ENCODE measurements at places on chromosomes 6 and 20.

- DNase-seq, result no peak
These were observed 37.6 kb downstream of the PDSS2 start for GRCh38 chr6:107421696-107422256.

GRCh38 chr6:98841621-98842341 lies 7.4 kb downstream of the POU3F2 start:
- no peak for DNase-seq

DNA sequence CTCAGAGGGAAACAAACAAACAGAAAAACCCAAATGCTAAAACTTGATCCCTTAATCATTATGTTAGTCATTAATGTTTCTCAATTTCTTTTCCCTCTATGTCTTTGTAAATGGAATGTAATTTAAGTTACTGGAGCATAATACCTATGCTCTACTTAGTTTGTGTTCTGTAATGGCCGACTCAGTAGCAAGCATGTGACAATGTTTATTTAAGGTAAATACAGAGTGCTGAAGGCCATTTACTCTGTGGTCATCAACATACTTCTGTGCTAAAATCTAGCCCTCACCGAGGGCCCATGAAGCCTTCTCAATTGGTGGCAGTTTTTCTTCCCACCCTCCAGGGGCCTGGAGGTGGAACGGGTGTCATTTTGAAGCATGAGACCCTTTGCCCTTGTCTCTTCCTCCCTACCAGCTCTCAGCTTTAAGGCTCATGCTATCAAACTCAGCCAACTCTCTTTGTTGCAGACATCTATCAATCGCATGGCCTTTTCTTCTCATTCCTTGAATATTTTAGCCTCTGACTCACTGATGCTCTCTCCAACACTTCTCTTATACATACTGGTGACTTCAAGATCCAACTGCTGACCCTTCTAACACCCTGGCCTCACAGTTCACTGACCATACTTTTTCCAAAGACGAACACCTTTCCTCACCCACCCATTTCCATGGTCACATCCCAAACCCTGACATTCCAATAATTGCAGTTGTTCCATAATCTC lies 48.2 kb downstream of the STX7 start:
- no peak for DNase-seq

DNA sequence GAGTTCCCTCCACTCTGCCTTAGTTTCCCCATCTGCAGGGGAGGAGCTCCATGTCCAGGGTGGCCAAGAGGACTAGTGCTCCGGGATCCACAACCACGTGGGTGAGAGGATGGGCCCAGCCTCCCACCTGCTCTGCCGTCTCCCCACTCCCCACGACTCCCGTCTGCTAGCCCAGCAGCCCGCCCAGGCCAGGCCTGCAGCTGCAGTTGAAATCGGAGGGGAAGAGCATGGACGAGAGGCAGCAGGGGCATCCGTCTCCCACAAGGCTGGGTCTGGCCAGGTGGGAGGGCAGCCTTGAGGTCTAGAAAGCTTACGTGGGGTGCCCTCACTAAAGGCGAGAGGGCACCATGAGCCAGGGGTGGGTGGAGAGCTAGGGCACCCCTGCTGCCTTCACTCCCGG lies 8.6 kb downstream of the NOL4L start:
- no peak for DNase-seq

- no peak for DNase-seq
These were observed 17.8 kb downstream of the BNIP5 start for GRCh38 chr6:36318690-36319435.

- no peak for DNase-seq
These were observed 10.5 kb downstream of the GNAS-AS1 start for GRCh38 chr20:58839991-58840747.

GRCh38 chr6:46894433-46894832 lies 27.3 kb downstream of the ADGRF5 start:
- DNase-seq, result no peak

DNA sequence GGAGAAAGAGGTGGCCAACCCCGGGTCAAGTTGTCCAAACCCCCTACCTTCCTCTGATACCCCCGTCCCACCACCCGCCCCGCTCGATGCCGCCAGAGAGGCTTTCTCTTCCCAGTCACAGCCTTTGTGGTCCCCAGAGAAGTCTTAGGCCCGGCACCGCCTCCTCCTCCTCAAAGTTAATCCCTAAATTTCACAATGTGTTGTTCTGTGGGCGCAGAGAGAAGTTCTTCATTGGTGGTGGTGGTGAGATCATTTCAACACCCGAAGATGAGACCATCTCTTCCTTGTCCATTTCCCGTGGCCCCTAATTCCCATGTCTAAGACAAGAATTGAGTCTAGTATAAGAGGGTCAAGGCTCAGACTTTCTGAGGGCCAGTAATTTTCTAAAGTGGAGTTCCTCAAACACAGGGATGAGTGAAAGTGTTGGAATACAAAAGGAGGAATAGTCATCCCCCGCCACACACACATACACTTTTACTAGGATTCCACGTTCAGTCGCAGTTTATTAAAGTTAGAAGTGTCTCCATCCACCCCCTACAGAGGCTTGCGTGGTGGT lies 10.4 kb downstream of the TRIM31 start:
- DNase-seq, result no peak

- no peak for DNase-seq
These were observed 194.9 kb downstream of the SCP2D1 start for GRCh38 chr20:19008497-19008896.

- no peak for DNase-seq
These were observed 300.2 kb downstream of the UTRN start for GRCh38 chr6:144585217-144585814.

- DNase-seq, result no peak
These were observed 2.7 kb downstream of the VEGFA start for GRCh38 chr6:43772681-43773049.

DNA sequence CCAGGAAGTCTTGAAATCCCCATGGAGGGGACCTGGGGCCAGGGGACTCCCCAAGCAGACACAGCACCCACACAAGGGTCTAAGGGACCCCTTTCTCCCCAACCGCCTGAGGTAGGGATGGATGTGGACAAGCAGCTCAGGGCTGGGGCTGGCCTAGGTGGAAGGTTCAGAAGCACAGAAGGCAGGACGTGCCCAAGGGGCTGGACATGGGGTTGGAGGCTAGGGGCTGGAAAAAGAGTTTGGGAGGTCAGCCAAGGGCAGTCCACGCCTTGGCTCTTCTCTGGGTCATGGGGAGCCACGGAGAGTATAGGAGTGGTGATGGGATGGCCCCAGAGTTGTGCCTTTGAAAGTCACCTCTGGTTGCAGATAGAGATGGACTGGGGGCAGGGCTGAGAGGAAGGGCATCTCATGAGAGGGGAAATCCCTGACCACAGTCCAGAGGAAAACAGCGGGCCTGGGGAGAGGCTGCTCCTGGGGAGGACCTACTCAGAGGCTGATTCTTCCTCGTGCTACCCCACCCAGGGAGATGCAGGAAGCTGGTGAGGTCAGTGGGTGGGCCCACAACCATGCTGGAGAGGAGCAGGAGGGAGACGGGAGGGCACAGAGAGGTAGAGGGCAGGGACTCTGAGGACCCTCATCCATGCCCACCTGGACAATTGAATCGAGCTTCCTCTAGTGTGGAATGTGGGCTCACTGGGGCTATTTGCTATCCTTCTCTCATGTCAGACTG lies 2.5 kb upstream of the HSPA12B start:
- no peak for DNase-seq

DNA sequence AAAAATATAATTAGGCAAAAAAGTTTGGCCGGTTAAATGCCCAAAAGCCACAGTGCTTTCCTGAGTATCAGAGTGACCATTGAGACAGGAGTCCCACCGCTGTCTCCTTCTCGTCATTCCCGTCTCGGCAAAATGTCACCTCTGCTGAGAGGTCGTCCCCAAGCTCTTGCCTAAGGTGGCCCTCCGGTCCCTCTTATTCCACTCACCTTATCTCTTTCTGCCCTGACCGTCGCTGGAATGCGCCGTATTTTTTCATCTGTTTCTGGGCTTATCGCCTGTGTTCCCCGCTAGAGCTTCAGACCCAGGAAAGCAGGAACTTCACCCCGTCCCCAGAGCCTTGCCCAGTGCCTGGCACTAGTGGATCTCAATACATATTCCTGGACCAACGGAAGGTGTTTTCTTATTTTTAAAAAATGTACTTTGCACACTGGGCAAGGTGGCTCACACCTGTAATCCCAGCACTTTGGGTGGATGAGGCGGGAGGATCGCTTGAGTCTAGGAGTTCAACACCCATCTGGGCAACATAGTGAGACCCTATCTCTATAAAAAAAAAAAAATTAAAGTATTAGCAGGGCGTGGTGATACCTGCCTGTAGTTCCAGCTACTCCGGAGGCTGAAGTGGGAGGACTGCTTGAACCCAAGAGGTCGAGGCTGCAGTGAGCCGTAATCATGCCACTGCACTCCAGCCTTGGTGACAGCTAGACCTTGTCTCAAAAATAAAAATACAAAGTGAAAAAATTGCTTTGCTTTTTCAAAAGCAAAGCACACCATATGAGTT lies 122.8 kb upstream of the PTPN1 start:
- DNase-seq, result no peak

GRCh38 chr6:5151360-5151954 lies 66.3 kb downstream of the PPP1R3G start:
- peak; percentile 67 for DNase-seq

- no peak for DNase-seq
These were observed 1382.8 kb upstream of the DEFB115 start for GRCh38 chr20:29874476-29875202.

All from vagina (tissue), 2 donors.